GF-D8 (cell line): ENCODE measurements at places on chromosomes 6 and 20.

- DNase-seq = no peak
These were observed 842.8 kb upstream of the CITED2 start for GRCh38 chr6:140217283-140217682.

- peak; percentile 54 for DNase-seq
These were observed at the start of gene ACSS1 for GRCh38 chr20:25058051-25058846. TSS of gene ACSS1 (minus strand) at chr20:25058139. CDS start at chr20:25058102, 37 bp downstream.

- peak; percentile 34 for DNase-seq
These were observed 324.7 kb upstream of the JARID2 start for GRCh38 chr6:14921170-14921569.

DNA sequence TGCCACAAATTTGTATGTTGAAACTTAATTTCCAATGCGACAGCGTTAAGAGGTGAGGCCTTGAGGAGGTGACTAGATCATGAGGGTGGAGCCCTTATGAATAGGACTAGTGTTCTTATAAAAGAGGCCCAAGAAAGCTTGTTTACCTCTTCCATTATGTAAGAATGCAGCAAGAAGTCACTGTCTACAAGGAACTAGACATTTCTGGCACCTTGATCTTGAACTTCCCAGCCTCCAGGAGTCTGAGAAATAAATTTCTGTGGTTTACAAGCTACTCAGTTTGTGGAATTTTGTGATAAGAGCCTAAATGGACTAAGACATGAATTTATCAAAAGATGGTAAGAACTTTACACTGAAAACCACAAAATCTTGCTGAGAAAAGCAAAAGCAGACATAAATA lies 173.6 kb upstream of the SGK1 start:
- DNase-seq = no peak

DNA sequence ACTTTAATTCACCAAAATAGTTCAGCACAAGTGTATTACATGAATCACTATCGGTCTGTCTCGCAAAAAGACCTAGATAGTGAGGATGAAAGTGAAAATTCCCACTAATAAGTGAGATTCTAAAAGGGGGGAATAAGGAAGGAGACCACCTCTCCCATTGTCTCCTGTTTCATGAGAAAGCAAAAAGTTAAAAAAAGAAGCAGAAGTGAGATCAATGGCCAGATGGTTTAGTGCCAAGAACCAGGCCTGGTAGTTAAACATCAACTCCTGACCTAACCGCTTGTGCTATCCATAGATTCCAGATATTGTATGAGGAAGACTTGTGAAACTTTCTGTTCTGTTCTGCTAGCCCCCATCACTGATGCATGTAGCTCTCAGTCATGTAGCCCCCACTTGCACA lies 293.0 kb downstream of the RNGTT start:
- DNase-seq = no peak

DNA sequence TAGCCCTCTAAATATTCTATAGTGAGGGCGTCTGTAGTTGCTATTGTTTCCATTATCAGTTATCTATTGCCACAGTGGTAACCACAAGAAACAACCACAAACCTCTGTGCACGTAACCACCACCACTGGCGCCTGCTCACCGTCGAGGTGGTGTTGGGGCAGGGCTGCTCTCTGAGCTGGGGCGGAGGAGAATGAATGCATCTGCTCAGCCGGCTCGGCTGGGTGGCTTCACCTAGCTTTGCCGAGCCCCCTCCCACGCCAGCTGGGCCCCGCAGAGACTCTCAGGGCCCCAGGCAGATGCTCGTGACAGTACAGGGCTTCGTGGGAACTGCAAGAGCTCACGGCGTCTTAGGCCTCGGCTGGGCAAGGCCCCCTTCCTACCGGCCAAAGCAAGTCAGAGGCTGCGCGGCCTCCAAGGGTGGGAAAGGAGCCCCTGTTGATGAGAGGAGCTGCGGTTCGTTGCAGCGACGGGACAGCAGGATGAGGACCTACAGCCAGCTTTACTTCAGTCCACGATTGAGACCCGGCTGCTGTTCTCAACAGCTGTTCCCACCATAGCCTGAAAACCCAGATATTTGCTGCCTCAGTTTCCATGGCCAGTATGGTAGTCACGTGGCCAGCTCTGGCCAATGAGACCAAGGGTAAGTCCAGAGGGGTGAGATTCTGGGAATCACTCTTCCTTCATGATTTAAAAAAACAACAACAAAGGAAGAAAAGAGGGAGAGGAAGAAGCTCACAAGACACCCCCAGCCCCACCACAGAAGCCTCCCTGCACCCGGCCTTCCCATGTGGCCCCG lies 120.2 kb upstream of the AFDN start:
- peak; percentile 52 for DNase-seq

DNA sequence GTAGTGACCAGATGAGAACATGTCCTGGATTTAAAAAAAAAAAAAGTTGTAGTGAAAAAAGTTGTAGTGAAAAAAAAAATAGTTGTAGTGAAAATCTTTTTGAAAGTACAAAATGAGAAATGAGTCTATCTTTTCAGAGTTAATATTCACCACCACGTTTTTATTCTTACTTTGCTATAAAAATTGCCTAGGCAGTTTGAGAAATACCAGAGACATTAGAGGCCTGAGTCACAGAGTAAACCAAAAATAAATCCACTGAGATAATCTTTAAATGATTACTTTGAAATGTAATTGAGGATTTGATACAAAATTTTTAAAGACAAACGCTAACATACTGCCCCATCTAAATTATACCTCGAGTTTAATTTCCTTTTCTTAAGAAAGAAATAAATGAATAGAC lies 101.2 kb upstream of the TIAM2 start:
- DNase-seq = no peak

GRCh38 chr6:112021691-112022310 lies 32.1 kb upstream of the CCN6 start:
- DNase-seq = no peak

DNA sequence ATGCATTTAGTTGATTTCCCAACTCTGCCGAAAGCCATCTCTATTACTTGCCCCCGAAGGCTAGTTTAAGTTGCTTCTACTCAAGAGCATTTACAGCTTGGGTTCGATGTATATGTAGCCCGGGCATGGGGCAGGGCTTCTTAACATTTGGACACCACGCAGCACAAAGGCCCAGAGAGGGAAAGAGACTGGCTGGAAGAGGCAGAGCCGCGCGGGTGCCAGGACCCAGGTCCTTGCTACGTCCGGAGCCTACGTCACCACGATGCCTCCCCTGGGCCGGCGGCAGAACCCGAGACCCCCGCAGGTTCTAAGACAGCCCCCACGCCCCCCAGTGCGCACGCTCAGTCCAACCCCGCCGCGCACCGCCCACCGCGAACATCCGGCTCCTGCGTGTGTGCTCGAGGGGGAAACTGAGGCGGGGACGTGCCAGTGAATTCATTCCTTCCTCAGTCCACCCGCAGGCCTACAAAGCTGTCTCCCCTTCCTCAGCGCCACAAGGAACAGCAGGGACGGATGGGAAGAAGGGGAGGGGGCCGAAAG lies 367 bp upstream of the PCIF1 start:
- no peak for DNase-seq

GRCh38 chr6:50427267-50427666 lies 286.1 kb upstream of the TFAP2D start:
- no peak for DNase-seq

- no peak for DNase-seq
These were observed 14.7 kb downstream of the CYP39A1 start for GRCh38 chr6:46637933-46638332.

- no peak for DNase-seq
These were observed 40.6 kb downstream of the TXLNB start for GRCh38 chr6:139251045-139251690.

DNA sequence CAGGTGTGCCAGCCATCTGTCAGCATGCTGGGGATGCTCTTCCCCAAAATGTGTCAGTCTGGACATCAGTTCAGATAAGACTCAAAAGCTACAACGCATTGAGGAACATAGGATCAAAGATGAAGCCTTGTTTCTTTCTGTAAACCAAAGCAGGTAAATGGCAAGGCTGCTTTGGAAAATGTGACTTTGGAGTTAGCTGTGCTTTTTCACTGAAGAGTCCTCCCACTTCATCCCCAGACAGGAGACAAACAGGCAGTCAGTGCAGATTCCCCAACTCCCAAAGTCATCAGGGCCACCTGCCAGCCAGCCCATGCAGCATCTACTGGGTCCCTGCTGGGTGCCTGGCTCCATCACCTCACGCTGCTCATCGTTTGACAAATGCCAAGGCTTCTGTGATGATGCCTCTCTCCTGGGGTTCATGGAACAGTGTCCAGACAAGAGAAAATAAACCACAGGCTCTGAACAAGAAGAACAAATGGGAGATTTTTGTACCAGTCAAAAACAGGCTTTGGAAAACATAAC lies 205.0 kb upstream of the BTBD3 start:
- DNase-seq = no peak

GRCh38 chr6:385614-386013 lies 5.9 kb upstream of the IRF4 start:
- DNase-seq = no peak

GRCh38 chr6:52526634-52527033 lies 50.2 kb downstream of the TRAM2 start:
- DNase-seq = no peak

DNA sequence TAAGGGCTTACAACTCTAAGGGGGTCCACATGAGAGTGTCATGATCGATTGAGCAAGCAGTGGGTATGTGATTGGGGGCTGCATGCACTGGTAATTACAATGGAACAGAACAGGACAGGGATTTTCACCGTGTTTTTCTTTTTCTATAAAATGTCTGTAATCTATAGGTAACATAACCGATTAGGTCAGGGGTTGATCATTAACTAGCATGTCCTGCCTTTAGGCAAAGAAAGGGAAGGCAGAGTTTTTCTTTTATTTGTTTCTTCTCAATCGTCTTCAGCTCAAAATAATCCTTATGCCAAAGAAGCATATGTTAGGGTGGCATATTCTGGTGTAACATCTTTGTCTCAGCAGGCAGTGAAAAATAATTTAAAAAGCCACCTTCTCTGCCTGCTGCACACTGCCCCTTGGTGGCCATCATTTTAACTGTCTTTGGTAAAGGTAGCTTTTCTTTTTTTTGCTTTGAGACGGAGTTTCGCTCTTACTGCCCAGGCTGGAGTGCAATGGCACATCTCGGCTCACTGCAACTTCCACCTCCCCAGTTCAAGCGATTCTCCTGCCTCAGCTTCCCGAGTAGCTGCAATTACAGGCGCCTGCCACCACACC lies 9.7 kb upstream of the CEP43 start:
- DNase-seq = no peak

GRCh38 chr6:25014791-25015560 lies 79.2 kb upstream of the RIPOR2 start:
- DNase-seq = no peak

DNA sequence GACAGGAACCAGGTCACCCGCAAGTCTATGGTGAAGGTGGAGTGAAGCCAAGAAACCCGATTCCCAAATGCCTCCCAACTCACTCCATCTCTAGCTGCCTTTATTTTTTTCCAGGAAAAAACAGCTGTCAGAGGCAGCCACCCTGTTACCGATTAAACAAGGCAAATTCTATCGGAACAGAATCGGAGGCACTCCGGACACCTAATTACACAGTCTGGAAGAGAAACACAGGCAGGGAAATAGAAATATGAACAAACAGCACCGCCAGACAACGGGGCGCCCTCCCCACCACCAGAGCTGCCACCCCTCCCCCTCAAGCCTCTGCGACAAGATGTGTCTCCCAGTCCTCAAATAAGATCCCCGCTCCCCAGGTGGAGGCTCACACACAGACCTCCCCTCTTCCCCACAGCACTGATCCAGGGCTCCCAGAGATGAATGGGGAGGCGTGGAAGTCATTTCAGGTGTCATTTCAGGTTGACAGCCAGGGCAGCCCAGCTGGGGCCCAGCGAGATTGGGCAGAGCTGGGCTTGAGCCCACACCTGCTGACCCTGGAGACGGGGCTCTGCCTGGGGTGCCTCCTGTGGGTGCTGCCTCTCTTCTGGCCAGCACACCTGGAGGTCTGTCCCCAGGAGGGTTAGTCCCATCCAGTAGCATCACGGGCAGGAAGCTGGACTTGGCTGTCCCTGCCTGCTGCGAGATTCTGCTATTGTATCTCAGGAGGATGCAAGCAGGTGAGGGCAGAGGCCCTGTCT lies 19.8 kb upstream of the VSTM2L start:
- no peak for DNase-seq

GRCh38 chr6:12289933-12290820 lies at the start of gene EDN1:
TSS of gene EDN1 (plus strand) at chr6:12290361. CDS start at chr6:12290630, 269 bp downstream.
- no peak for DNase-seq

DNA sequence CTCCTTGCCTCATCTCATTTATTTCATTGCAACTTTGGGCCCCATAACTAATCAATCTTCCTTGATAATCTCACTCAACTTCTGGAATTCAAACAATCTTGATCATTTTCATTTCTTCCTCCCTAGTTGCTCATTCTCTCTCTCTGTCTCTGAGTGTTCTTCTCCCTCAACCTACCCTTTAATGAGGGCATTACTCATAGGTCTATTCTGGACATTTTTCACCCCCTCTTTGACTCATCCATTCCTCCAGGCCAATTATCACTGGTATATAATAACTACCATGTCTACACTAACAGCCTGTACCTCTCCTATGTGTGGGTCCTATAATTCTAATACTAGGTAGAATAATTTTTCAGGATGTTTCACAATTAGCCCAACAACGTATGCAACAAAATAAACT lies 78.8 kb downstream of the COL21A1 start:
- no peak for DNase-seq

GRCh38 chr6:6659600-6660327 lies 71.2 kb downstream of the LY86 start:
- DNase-seq = peak; percentile 88
